Dorsolateral prefrontal cortex (tissue), 122 donors: ENCODE measurements at places on chromosomes 16 and 17.

DNA sequence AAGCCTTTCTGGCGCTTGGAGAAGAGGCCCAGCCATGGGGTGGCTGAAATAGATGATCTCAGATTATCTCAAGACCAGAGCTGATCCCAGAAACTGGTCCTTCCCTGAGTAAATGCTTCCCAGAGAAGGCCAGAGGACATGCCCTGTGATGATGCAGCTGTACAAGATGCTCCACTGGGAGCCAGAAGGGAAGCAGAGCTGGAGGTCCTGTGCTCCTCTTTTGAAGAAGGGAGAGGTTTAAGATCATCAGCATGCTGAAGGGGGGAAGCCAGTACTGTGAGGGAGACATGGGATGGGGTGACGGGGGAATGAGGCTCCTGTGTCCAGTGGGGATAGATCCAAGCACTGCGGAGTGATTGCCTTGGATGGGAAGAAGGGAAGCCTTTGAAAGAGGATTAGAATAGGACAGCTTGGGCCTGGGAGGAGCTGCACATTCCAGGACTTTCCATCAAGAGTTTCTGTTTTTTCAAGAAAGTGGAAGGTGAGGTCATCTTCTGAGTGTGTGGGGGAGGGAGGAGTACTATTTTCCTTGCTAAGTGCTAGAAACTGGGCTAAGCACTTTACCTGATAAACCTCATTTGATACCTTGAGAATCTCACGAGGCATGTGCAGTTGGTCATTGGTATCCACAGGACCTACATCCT lies 16.4 kb upstream of the ALOX15B start:
- no peak for DNase-seq

DNA sequence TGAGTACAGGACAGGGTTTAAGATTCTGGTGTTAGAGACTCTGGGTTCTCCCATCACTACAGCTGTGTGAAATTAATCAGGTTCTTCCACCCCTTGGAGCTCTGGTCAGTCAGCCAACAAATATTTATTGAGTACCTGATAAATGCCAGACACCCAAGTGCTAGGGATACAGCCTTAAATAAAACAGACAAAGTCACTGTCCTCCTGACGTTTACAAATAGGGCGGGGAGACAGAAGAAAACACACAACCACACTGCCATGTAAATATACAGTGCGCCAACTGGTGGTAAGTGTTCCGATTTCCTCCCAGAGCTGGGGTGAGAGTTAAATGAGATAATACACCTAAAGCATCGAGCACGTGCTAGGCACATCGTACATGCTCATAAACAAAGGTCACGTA lies 121.0 kb downstream of the COPRS start:
- DNase-seq: no peak

DNA sequence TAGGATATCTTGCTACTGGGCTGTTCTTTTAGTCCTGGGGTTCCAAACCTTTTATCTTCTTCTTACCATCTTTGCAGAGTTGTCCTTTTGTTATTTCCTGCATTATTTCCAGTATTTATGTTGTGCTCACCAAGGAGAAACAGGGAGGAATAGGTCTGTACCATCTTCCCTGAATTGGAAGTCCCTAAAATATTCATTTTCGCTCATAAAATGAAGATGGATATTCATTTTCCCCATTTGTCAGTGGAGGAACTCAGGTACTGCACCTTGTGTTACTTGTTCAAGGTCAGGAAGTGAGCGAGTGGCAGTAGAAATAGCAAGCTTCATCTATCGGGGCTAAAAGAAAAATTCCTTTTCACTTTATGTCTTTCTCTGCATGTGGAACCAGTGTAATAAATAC lies 989.7 kb downstream of the CDH11 start:
- DNase-seq: no peak

DNA sequence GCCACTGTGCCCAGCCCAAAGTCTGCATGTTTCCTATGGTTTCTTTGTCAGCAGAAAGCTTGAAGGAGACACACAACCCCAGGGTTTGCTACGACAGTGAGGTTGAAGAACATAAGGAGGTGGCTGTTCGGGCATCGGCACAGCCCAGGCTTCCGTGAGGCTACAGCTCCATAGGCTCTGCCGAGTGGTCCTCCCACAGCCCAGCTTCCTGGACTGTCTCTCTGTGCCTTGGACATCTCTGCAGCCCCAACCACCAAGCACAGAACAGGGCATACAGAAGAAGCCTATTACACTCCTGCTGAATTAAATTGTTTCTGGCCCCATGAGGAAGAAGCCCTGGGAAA lies 3.2 kb upstream of the HAP1 start:
- no peak for DNase-seq

GRCh38 chr16:75219088-75219487 lies 300 bp downstream of the CTRB1 start:
- DNase-seq: no peak

DNA sequence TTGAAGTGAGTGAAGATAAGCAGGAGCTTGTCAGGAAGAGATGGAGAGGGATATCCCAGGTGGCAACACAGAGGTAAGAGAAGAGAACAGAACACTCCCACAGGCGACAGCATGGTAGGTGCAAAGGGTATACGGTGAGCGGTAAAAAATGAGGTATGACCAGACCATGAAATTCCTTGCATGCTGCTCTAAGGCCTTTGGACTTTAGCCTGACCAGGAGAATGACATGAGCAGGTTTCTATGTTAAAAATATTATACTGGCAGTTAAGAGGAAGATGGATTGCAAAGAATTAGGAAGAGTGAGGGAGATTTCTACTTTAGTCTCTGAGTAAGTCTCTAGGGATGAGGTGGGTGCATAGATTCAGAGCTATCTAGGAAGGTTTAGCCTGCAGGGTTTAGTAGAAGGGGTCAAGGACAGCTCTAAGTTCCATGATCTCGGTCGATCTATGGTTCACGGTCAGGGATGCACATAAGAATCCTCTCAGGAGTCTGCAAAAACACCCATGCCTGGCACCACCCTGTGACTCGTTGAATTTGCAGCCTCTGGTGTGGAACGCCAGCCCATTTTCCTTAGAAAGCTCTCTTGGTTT lies 65.7 kb downstream of the HLF start:
- DNase-seq: no peak

DNA sequence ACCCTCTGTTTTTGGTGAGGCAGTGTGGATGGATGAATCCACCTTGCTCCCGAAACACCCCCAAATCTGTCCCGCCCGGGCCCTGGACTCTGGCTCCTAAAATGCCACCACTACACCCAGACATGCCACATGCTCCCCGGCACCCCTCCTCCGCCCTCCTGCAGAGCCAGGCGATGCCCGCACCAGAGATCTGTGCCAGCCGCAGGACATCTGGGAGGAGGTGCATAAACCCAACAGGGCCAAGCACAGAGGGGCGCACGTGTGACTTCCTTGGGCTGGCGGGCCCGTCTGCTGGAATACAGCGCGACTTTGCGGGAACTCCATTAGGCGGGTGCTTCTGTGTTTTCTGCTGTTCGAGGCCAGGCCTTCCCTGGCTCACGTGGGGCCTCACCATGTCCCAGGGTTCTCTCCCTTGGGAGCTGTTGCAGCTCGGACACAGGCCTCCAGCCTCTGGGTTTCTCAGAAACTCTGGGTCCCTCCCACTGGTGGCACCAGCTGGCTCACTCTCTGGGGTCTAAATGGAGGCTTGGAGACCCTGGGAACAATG lies 14.1 kb upstream of the ACSF3 start:
- DNase-seq: no peak

- no peak for DNase-seq
These were observed 769.0 kb downstream of the KCNJ2 start for GRCh38 chr17:70938336-70938735.

GRCh38 chr17:76556765-76557367 lies 17.0 kb downstream of the PRCD start:
- DNase-seq: no peak

DNA sequence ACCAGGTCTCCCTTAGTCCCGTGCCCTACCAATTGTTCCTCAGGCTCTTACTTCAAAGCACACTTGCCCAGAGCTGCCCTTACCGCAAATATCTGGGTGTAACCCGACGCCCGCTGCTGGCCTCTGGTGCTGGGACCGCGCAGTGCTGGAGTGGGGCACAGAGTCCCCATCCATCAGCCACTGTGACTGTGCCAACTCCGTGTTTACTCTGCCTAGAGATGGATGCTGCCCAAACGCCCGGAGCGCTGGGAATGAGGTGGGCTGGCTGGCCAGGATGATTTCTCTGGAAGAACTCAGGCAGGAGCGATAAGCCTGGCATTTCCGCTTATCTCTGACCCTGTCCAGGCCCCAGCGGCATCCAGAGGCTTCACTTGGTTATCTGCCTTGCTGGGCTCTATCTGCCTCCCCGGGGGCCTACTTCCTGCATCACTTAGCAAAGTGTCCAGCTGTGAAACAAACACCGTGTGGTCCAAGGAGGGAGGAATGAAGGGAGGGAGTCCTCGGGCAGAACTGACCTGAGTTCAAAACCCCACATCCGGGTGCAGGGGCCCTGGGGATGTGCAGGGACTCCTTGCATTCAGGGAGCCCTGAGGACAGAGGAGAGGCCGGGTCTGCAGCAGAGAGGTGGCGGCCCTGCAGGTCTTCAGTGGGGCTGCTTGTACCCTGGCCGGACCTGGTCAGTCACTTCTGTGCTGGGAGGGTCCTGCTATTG lies 9.4 kb upstream of the MYLK3 start:
- no peak for DNase-seq

- DNase-seq: no peak
These were observed 77.5 kb upstream of the DOC2B start for GRCh38 chr17:258906-259305.

DNA sequence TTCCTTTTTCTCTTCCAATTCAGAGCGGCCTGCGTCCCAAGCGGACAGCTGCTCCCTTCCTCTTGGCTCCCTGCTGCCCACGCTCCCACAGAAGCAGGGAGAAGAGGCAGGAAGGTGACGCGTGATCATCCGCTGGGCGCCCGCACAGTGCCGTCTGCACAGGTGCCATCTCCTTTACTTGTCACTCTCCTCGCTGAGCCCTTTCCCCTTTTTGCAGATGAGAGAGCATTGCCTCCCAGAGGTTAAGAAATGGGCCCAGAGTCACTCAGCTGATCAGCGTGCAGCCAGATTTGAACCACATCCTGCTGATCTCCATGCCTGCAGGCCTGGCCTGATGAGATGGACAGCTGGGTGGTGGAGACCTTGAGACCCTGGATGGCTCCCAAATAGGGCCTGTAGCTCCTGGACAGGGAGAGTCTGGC lies 299.8 kb downstream of the SEC14L1 start:
- DNase-seq: peak; percentile 64

DNA sequence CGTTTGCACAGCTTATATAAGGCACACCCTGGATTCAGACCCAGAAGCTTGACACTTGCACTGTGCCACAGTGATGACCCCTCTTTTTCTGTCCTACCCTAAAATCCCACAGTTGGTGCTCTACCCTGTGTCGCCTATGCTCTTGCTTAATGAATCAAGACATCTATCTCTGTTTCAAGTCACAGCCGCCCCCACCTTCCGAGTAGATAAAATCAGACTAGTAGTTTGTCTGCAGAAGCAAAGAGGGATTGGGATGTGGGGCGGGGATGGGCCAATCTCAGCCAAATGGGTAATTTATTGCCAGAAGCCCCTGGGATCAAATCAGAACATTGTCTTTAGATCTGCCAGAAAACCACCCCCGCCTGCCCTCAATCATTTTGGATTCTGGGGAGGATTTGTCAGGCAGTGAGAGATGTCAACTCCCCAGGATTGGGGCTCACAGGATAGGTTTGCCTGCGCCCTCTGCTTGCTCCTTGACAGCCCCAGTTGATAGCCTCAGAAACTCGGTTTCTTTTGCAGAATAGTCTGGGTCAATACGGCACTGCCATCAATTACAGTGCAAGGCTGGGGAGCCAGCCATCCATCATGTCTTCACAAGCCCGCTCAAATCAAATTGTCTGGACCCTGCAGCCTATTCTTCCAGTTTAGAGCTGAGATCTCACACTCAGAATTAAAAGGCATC lies 520.8 kb downstream of the GRIN2A start:
- DNase-seq: no peak

DNA sequence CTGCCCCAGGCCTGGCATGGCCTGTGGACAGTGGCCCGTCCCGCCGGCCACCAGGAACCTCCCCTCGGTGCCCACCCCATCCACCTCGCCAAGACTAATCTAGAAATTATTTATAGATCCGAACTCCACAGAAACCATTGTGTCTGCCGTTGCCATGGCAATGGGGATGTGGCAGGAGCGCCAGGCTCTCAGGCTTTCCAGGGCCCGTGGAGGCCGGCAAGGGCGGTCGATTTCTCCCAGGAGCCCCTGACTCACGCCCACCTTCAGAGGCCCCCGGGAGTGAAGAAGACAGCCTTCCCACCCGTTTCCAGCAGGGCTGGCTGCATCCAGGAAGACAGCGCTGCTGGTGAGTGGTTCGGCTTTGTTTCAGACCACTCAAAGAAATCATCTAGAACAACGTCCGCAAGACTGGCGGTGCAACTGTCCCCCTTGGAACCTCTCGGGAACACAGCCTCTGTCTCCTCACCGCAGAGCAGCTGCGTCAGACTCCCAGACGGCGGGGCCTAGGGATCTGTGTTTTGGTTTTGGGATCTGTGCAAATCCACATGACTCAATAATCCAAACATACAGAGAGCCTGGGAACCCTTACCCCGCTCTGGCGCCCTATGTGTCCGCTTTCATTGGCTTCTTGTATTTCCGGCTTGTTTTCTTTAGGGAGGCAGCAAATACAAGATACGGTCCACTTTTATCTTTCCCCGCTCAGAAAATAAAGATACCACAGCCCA lies 48.5 kb upstream of the ZCCHC14 start:
- peak; percentile 67 for DNase-seq

GRCh38 chr17:57033296-57033695 lies 51.8 kb upstream of the AKAP1 start:
- DNase-seq: no peak

DNA sequence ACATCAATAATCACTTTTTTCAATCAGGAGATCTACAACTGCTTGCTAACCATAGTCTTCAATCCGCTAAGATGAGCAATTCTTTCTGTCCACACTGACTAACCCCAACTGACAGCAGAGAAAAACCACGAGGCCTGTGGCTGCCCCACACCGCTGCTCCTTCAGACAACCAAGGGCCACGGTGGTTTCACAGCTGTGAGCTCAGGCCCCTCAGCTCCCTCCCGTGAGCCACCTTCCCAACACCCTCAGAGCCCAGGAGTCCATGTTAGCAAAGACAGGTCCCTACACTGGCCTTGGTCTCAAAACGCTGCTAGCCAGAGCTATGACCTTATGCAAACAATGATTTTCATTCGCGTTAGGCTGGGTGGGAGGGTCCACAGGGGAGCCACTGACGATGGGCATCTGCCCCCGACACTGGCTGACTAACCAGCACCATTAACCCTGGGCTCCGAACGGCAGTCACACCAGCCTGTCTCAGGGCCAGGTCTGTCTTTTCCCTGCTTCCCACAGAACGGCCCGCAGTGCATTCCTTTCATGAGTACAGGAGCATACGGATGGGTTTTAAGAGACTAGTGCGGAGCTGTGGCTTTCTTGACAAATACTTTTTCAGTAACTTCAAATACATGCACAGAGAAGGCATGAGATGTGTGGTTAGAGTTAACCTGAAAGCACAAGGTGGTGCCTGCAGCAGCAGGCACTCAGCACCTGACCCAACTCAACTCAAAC lies 67.3 kb downstream of the ANKRD11 start:
- no peak for DNase-seq

GRCh38 chr17:83103943-83104311 lies 24.5 kb downstream of the METRNL start:
- no peak for DNase-seq
